Stimulated activated CD8-positive, alpha-beta memory T cell treated with anti-CD3 and anti-CD28 coated beads, Interleukin-2, amount 100 ng/mL, for 1 hour (primary cell): ENCODE measurements at places on chromosomes 16 and 17.

- no peak for DNase-seq
Measured at GRCh38 chr17:3727041-3727440, 3.3 kb downstream of the HASPIN start.

- DNase-seq, result no peak
Measured at GRCh38 chr16:70704586-70704985, 18.7 kb upstream of the MTSS2 start.

GRCh38 chr17:9098242-9098825 is 77.0 kb downstream of the NTN1 start:
- DNase-seq, result no peak

GRCh38 chr16:62256406-62256805 is 220.2 kb upstream of the CDH8 start:
- DNase-seq, result no peak

DNA sequence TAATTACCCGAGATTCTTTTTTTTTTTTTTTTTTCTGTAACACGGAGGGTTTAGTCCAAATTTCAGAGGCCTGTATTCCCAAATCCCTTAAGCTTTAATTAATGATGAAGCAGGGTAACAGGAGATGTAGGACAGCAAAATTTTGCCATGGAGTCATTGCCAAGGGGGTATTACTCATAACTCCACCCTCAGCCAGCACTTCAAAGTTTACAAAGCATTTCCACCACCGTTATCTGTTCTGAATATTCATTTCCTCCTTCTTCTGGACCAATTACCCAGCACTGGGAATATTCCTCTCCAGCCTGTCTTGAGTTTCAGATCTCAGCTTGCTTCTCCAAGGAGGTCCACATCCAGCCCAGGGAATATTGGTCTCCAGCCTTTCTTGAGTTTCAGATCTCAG is 747.5 kb upstream of the EEF2KMT start:
- DNase-seq, result no peak

GRCh38 chr17:48618256-48618896 is 3.3 kb upstream of the HOXB8 start:
- peak; percentile 68 for DNase-seq

- DNase-seq, result no peak
Measured at GRCh38 chr17:71158437-71158836, 962.4 kb upstream of the SOX9 start.

GRCh38 chr16:69618307-69618706 is 52.5 kb downstream of the NFAT5 start:
- no peak for DNase-seq

- DNase-seq, result no peak
Measured at GRCh38 chr17:77846531-77847085, 111.9 kb upstream of the TNRC6C start.

DNA sequence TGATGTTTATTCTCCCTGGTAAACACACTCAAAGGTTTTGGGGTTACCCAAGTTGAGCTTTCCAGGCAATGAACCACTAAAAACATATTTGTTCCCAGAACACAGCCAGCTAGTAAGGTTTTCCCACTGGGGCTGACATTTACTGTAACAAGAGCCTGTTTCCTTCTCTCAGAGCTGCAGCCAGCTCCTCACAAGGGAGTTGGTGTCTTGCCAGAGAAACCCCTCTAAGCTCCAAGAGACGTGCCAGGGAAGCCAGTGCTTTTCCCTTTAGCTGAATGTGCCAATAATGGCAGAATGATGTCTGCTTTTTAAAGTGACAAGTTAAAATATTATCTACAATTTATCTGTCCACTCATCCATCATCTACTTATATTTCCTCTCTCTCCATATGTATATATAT is 170.8 kb upstream of the RBFOX1 start:
- DNase-seq, result no peak

DNA sequence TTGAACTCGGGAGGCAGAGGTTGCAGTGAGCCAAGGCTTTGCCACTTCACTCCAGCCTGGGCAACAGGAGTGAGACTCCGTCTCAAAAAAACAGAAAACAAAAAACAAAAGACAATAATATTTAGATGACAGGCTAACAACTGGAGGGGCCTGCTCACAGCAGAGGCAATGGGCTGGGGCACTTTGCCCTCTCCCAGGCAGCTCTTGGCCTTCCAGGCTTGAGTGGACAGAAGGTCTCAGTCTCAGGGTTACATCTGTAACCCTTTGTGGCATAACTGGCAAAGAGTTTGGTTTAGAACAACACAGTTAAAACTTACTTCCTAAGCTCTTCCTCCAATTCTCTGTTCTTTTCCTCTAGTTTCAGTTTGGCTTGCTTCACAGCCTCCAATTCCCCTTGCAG is 114.9 kb downstream of the SPAG9 start:
- DNase-seq, result no peak

DNA sequence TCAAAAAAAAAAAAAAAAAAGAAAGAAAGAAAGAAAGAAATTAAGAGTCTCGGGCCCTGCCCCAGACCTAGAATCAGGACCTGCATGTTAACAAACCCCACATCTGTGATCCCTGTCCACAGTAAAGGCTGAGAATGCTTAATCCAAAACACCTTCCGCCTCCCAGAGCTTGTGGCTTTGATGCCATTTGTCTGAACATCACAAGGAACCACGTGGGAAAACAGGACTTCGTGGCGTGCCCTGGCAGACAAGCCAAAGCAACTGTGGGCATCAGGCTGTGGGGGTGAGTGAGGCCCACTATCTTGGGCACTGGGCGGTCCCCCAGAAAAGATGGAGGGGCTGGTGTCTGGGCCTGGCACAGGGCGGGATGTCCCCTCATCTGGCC is 173.4 kb upstream of the CIBAR2 start:
- DNase-seq, result no peak

DNA sequence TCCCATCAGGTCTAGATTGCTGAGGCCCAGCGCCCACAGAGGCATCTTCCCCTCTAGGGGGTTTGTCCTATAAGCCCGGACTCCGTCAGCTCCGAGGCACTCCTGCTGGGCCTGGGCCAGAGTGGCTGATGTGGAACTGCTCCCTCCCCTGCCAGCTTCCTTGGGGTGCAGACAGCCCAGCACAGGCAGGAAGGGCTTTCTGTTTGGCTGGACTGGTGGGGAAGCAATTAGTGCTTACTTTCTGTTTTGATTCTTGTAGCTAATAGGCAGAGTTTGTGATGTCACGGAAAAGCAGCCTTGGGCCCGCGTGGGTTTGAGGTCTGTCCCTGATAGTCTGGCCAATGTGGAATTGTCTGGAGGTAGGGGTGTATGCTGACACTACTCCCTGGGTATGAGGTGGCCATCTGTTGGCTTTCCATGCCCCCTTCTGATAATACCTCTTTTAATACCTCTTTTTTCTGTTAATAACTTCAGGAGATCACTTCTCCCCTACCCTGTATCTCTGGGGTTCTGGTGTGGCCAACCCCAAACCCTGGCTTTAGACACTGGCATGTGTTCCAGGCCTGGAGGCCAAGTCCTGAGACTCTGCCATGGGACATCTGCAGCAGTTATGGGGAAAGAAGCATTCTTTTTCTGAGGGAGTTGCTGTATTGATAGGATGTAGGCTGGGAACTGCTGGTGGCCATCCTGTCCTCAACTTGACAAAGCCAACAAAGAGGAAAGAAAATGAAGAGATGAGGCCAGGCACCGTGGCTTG is 190.9 kb downstream of the RAB11FIP4 start:
- no peak for DNase-seq

DNA sequence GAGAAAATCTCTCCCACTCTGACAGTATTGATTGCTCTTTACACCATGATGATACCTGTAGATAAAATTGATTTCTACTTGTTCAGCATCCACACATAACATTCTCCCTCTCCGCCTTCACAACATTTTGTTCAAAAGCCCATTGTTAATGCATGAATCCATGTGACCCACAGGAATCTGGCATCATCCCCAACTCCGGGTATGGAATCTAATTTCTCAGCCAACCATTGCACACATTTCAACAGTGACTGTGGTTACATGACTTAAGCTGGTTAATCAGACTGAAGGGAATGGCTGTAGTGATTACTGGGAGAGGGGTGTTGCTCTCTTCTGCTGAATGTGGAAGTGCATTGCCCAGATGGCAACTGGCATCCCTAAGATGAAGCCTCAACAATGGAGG is 161.4 kb upstream of the C16orf82 start:
- DNase-seq, result no peak

DNA sequence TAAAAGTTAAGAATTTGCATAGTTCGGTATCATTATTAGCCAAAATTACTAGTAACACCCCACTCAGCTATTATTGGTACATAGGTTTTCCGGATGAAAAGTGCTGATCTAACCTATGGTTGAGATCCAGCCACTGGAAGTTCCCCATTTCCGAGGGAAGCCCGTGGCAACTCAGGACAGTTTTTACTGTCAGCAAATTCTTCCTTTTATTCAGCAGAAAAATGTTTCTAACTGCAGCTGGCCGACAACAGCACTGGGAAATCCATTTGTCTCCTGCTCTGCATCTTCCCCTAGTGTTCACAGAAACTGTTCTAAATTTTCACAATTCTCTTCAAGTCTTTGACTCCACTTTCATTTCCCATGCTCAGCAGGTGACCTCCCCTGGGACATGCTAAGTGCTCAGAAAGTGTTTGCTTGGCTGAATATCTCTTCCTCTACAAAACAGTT is 15.5 kb upstream of the MMD start:
- DNase-seq, result no peak

DNA sequence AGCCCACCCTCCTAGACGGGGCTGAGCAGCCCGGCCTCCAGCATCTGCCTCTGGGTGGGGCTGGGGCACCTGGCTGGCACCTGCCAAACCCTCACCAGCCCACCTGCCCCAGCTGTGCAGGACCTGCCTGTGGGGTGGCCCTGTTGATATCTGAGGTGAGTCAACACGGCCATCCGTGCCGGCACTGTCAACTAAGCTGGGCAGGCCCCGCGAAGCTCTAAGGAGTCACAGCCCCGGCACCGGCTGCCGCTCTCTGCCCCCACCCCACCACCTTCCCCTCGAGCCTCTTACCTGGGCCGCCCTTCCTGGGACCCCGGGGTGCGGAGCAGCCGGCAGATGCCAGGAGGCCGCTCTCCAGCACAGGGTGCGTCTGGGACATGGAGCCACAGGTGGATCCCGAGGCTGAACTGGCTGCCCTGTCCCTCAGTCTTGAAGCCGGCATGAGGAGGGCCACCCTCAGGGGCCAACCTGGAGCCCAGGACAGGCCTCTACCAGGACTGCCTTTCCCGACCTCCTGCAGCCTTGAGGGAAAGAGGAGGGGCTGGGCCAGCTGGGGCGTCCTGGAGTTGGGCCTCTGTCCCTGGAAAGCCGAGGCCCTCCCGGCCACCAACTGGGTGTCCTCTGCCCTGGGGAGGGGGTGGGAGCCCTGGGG is 515 bp downstream of the CBFA2T3 start:
- DNase-seq, result no peak

- DNase-seq, result no peak
Measured at GRCh38 chr16:85616607-85617321, 3.6 kb downstream of the GSE1 start.

DNA sequence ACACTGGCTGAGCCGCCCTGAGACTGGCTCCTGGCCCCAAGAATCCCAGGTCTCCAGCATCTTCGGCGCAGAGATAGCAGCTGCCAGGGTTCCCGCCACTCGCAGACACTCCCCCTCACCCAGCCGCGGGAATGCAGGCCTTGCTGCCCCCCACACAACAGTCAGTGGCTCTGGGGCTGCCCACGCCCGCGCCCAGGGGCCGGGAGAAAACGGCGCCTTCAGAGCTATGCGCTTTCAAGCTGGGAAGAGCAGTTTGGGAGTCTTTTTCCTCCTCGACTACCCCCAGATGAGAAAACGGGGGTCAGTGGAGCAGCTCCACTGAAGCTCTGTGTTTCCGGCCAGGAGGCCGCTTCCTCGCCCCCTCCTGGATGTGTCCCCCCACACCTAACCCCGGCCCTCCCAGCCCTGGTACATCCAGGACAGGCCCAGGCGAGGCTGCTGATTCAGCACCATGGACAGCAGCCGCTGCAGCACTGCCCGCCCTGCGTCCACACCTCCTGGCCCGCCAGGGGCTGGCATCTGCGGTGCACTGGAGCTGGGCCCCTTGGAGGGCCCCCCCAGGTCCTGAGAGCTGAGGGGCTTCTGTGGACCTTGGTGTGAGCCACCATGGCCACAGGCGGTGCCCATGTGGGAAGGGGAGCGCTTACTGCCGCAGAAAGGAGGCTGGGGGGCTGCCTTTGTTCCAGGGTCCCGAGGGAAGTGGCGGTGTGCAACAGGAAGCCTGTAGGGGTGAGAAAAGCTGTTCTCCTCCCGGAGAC is 35.7 kb downstream of the CACNA1H start:
- no peak for DNase-seq

DNA sequence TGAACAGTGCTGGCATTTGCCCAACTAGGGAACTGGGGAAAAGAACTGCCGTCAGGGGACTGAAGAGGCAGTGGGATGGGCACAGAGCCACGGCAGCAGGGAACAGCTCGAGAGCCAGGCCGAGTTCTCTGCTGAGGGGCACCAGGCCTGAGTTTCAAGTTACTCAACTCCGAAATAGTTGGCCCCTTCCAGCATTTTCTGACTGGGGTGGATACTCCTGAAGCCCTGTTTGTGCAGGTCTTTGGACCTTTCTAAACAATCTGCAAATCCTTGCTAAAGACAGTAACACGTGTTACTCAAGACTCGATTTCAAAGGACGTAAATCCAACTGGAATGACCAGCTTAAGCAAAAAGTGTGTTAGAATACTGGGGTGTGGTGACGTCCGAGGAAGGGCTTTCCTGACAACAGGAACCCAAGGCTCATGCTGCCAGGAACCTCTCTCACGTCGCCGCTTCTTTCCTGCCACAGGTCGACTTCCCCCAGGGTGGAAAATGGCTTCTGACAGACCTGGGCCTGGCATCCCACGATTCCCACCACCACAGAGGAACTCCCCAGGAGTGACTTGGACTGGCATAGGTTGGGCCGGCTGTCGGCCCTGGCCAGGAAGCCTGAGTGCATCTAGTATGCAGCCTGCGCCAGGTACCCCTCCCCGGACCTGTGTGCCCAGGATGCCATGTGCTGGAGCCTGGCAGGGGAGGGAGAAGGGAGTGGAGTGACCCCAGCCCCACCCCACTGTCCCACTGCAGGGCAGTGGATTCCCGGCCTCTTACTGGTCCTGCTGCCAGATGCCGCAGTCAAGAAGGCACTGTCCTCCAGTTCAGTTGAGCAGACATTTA is 71.9 kb downstream of the N4BP1 start:
- no peak for DNase-seq

- peak; percentile 71 for DNase-seq
Measured at GRCh38 chr17:78253946-78254672, 22.7 kb downstream of the TMEM235 start.

GRCh38 chr16:57867000-57867561 is 64.8 kb upstream of the KIFC3 start:
- DNase-seq, result no peak

GRCh38 chr17:5488752-5489151 is 2.4 kb downstream of the MIS12 start:
- DNase-seq, result no peak

GRCh38 chr16:80480664-80481063 is 60.1 kb upstream of the DYNLRB2 start:
- no peak for DNase-seq
